ENCODE measurements at places on chromosomes 13 and 19.

- H3K27ac ChIP-seq = no peak overlapping the region
- H3K36me3 ChIP-seq = no peaks in the 10 kb centered on the region
- no peak overlapping the region for H3K4me3 ChIP-seq
- no peaks in the 10 kb centered on the region for H3K27me3 ChIP-seq
These were observed 272.0 kb upstream of the TMTC4 start for GRCh38 chr13:100946588-100946987.

DNA sequence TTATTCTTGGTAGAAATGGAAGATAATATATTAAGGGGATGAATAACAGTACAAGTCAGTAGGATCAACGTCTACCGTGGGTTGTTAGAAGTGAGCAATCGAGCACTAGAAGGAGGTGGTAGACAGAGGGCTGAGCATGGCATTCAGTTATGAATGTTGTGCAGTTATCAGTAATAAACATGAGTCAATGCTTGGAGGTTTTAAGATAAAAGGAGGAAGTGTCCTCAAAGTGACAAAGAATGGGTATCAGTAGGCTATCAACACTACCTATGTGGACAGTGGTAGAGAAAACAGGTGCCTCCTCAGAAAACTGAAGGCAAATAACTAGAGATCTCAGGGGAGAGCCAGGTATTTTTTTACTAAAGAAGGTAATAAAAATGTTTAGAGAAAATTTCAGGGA lies 1607.0 kb downstream of the PCDH9 start:
- no peak for DNase-seq
- H3K27ac ChIP-seq = no peak overlapping the region
- H3K27me3 ChIP-seq = no peaks in the 10 kb centered on the region
- no peak overlapping the region for H3K4me3 ChIP-seq
- no peaks in the 10 kb centered on the region for H3K36me3 ChIP-seq

DNA sequence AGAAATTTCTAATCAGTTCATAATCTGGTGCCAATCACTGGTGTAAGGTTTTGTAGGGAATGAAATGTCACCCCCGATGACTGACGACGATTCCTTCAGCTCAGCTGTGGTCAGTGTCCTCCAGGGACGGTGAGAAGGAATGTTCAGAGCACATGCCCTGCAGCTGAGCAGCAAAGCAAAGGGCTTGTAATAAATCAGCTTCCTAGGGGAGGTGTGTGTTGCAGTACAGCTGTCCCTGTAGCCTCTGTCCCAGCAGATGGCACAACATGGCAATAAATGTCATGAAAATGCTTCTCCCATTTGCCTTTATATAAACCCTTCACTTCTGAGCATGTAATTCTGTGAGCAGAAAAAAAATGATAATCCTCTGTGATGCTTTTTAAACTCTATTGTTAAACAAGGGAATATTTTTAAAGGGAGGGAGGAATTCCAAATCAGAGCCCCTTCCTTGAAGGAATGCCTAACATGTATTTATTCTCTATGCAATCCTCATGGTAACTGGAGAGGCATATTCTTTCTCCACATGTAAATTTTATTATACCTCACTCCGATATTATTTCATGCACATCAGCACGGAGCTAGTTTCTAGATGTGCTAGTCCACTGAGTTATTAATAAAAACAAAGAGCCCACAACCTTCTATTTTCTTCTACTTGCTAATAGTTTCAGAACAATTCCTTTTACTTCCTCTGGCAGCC lies 102.5 kb downstream of the FAM216B start:
- no peaks in the 10 kb centered on the region for H3K27me3 ChIP-seq
- no peak overlapping the region for H3K4me3 ChIP-seq
- peak; percentile 44 for DNase-seq
- no peak overlapping the region for H3K27ac ChIP-seq

DNA sequence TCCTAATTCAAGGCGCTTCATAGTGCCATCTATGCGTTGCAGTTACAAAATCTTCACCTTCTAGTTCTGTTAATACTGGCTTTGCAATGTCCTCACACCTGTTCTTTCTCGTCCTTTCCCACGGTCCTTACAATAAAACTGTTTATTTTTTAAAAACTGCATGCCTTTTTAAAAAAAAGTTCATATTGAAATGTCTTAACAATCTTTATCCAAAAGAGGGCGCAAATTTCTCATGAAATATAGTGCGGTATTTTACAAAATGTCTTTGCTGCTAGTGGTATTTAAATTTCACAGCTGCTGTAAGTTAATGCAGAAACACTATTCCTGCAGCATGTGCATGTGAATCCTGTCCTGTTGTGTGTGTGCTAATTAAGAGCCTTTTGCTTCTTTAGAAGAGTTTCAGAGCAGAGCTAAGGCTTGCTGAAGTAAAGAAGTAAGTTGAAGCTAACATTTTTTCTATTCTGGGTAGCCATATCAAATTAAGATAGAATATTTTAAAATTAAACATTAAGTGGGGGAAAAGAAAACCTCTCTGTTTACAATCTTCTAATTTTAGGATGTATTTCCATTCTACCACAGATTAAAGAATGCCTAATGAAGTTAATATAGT lies 15.8 kb upstream of the CLDN10 start:
- H3K36me3 ChIP-seq = no peaks in the 10 kb centered on the region
- no peak overlapping the region for H3K27ac ChIP-seq
- peak; percentile 43 for DNase-seq
- H3K27me3 ChIP-seq = no peaks in the 10 kb centered on the region
- H3K4me1 ChIP-seq = no peaks in the 10 kb centered on the region

DNA sequence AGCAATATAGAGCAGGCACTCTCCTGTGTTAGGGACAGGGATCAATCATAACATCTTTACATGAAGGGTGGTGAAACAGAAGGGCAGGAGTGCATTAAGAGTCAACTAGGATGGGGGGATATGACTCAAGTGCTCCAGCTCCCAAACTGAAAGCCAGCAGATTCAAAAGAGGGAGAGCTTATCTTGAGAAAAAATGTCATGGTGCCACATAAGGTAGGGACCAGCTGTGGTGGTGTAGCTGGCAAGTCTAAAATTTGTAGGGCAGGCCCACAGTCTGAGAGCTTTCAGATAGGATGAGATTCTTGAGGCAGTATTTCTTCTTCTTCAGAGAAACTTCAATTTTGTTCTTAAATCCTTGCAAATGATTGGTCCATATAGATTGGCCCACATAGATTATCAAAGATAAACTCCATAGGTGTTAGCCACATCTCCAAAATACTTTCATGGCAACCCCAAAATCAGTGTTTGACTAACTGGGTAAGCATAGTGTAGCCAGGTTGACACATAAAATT lies 19.1 kb downstream of the DNAJC15 start:
- DNase-seq = no peak
- no peak overlapping the region for H3K27ac ChIP-seq
- no peaks in the 10 kb centered on the region for H3K27me3 ChIP-seq
- no peak overlapping the region for H3K4me3 ChIP-seq
- no peaks in the 10 kb centered on the region for H3K36me3 ChIP-seq

GRCh38 chr13:38384171-38384570 lies 34.5 kb downstream of the UFM1 start:
- no peak overlapping the region for H3K4me3 ChIP-seq
- no peaks in the 10 kb centered on the region for H3K36me3 ChIP-seq
- no peaks in the 10 kb centered on the region for H3K4me1 ChIP-seq
- H3K27me3 ChIP-seq = no peaks in the 10 kb centered on the region
- DNase-seq = no peak
- H3K27ac ChIP-seq = no peak overlapping the region

DNA sequence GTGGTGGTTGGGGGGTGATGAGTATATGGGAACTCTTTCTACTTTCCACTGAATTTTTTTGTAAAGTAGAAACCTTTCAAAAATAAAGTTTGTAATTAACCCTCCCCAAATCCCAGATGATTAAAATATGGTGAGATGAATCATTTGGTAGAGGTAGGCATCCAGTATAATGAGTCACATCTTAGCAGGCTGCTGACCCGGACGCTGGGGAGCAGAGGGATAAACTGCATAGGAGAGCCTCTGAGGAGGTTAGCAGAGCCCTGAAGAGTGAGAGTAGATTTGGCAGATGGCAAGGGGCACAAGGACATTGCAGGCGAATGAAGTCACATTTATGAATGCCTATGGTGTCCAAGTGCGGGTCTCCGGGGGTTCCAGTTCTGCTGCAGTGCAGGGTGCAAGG lies 293.8 kb downstream of the FGF9 start:
- H3K27me3 ChIP-seq = no peaks in the 10 kb centered on the region
- DNase-seq = no peak
- H3K27ac ChIP-seq = no peak overlapping the region
- no peaks in the 10 kb centered on the region for H3K4me1 ChIP-seq

- DNase-seq = no peak
- no peak overlapping the region for H3K4me3 ChIP-seq
- no peaks in the 10 kb centered on the region for H3K27me3 ChIP-seq
- no peaks in the 10 kb centered on the region for H3K36me3 ChIP-seq
These were observed 15.0 kb downstream of the TMTC4 start for GRCh38 chr13:100659578-100659977.

DNA sequence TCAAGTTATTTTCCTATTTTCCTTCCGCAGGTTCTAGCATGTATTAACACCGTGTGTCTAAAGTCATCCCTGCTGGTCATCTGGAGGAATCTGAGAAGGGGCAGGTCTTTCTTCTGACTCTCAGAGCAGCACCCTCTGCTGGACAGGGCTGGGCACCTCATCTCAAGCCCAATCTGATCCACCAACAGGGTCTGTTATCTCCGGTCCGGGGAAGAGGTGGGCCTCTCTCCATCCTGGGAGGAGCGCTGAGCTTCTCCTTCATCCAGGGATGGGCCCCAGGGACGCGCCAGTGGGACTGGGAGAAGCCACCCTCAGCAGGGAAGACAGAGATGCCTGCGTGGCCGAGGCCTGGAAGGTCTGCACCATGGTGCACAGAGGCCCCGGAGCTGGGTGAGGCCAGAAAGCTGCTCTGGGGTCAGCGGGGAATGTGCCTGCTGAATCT lies 26.0 kb upstream of the ZNF331 start:
- peak; percentile 83 for DNase-seq
- no peaks in the 10 kb centered on the region for H3K27me3 ChIP-seq
- no peak overlapping the region for H3K4me3 ChIP-seq
- H3K27ac ChIP-seq = no peak overlapping the region
- peaks cover 12% of the 10 kb centered on the region for H3K4me1 ChIP-seq

DNA sequence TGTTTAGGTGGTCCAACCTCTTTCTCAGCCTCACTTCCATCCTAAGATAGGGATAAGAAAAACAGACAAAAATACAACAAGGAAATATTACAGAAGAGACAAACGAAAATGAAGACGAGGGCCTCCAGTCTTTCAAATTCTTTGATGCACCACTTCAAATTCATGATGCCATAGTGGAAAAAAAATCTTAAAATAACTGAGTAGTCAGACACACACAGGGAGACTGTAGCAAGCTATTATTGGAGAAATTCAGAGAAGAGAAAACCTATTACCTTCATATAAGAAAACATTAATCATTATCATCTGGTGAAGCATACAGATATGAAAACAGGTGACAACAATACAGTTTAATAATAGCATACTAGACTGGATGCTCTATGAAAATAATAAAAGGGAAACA lies 548.2 kb downstream of the KCTD12 start:
- DNase-seq = no peak
- H3K27me3 ChIP-seq = no peaks in the 10 kb centered on the region
- H3K36me3 ChIP-seq = no peaks in the 10 kb centered on the region
- H3K27ac ChIP-seq = no peak overlapping the region
- no peaks in the 10 kb centered on the region for H3K4me1 ChIP-seq
- no peak overlapping the region for H3K4me3 ChIP-seq

DNA sequence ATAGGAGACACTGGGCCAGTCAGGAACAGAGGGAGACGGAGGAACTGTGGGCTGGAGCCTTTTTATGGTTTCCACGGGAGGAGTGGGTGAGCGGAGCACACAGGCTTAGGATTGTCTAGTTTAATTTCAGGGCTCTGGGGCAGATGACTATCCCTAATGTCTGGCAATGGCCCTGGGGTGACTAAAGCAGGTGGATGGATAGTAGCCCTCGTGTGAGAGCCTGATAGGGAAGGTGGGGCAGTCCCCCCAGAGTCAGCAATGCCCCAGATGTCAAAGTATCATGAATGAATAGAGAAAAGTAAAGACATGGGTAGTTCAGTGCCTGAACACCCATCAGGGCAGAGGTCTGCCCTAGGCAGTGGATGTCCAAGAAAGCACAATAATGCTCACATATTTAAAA lies 94.2 kb downstream of the ZDHHC20 start:
- no peak overlapping the region for H3K4me3 ChIP-seq
- H3K36me3 ChIP-seq = no peaks in the 10 kb centered on the region
- DNase-seq = no peak
- no peaks in the 10 kb centered on the region for H3K27me3 ChIP-seq

- H3K27me3 ChIP-seq = no peaks in the 10 kb centered on the region
- H3K27ac ChIP-seq = no peak overlapping the region
These were observed 192.2 kb downstream of the PCDH17 start for GRCh38 chr13:57823704-57824103.

GRCh38 chr13:43963726-43964125 lies 84.0 kb downstream of the LACC1 start:
- no peaks in the 10 kb centered on the region for H3K4me1 ChIP-seq
- no peak for DNase-seq
- H3K27me3 ChIP-seq = no peaks in the 10 kb centered on the region
- H3K27ac ChIP-seq = no peak overlapping the region

GRCh38 chr13:104975272-104975671 lies 1560.2 kb downstream of the EFNB2 start:
- no peak overlapping the region for H3K4me3 ChIP-seq
- no peaks in the 10 kb centered on the region for H3K36me3 ChIP-seq

GRCh38 chr13:86324191-86324590 lies 525.0 kb upstream of the SLITRK6 start:
- no peaks in the 10 kb centered on the region for H3K36me3 ChIP-seq
- H3K4me3 ChIP-seq = no peak overlapping the region
- DNase-seq = no peak
- H3K4me1 ChIP-seq = no peaks in the 10 kb centered on the region

DNA sequence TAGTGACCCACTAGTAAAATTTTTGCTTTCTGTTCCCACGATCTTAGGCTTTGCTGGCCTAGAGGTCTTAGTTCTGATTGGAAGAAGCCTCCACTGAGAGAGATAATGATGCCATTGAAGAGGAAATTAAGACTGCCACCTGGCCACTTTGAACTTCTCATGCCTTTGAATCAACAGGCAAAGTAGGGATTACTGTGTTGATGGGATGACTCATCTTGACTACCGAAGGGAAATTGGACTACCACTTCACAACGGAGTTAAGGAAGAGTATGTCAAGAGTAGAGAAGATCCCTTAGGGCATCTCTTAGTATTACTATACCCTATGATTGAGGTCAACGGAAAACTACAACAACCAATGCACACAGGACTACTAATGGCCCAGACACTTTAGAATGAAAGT lies 12.7 kb upstream of the FREM2 start:
- no peaks in the 10 kb centered on the region for H3K27me3 ChIP-seq
- H3K36me3 ChIP-seq = no peaks in the 10 kb centered on the region
- H3K4me1 ChIP-seq = no peaks in the 10 kb centered on the region

GRCh38 chr19:35534803-35535480 lies 1.7 kb downstream of the GAPDHS start:
- no peaks in the 10 kb centered on the region for H3K4me1 ChIP-seq
- H3K4me3 ChIP-seq = no peak overlapping the region
- DNase-seq = no peak
- no peaks in the 10 kb centered on the region for H3K27me3 ChIP-seq
- no peaks in the 10 kb centered on the region for H3K36me3 ChIP-seq

Data from hepatocyte (in vitro differentiated cells).